COR-L47 (cell line): ENCODE measurements at places on chromosomes 11 and 22.

GRCh38 chr22:38426628-38427027, 28.4 kb downstream of the KCNJ4 start:
- no peak for DNase-seq

DNA sequence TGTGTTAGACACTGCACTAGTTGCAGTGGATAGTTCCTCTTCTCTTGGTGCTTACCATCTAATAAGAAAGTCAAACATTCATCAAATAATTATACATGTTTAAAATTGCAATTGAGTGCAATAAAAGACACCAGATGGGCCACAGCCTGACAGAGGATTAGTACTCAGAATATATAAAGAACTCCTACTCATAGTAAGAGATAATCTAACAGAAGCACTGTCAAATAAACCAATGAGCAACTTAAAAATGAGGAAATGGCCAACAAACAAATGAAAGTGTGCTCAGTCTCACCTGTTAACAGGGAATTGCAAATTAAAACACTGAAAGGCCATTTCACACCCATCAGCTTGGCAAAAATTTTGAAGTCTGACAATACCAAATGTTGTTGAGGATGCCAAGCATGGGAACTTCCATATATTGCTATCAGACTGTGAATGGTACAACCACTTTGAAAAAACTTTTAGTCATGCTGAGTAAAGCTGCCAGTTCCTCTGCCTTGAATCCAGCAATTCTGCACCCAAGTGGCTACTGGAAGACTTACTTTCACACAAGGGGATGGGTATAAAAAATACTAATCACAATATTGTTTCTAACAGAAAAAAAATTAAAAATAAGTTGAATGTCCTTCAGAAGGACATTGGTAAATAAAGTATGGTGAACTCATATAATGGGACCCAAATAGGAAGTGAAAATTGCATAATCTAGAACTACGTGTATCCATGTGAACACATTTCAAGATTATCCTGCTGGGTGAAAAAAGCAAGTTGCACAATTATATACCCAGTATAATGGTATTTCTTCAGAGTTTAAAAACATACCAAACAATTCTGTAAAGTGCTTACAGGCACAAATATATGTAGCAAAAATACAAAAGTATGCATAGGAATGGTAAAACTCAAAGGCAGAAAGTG, 41.4 kb upstream of the CREB3L1 start:
- DNase-seq: no peak

- DNase-seq: no peak
These were observed 4.2 kb downstream of the CHKA start for GRCh38 chr11:68116974-68117373.

- DNase-seq: no peak
These were observed 725 bp downstream of the KDM2A start for GRCh38 chr11:67119585-67120391.

GRCh38 chr11:132632641-132633124, 899.6 kb downstream of the OPCML start:
- DNase-seq: no peak

DNA sequence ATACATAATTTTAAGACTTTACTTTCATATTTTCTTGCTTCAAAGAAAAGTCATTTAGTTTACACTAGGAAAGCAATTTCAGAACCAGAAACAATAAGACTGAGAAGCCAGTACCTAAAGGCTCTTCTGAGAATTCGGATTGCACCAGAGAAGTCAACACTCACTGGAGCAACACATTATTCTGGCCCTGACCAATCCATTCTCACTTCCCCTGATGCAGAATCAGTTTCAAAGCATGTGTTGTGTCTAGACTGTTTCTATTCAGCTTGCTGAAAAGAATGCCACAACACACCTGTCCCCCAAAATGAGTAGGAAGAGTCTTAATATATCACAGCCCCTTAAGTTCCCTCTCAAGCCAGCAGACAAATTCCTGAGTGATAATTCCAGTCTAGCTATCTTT, 1074.3 kb upstream of the TENM4 start:
- no peak for DNase-seq

GRCh38 chr11:92501066-92501739, 276.6 kb downstream of the FAT3 start:
- no peak for DNase-seq

- DNase-seq: no peak
These were observed 296.9 kb downstream of the MN1 start for GRCh38 chr22:27504360-27505253.

DNA sequence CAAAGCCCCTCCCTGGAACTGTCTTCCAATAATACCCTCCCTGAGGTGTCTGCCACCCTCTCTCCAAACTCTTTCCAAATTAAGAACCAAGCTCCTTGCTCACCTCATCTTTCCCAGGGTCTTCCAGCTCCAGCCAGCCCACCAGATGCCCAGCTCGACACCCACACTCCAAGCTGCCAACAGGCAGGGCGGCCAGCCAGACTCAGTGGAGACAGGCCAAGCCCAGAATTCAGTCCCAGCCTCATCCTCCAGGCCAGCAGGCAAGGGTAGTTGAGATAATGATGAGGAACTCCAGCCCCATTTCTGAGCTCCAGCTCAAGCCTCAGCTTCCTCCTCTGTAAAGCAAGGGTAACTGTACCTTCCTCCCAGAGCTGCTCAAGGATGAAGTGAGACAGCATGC, 132.9 kb downstream of the CHST1 start:
- DNase-seq: no peak

- no peak for DNase-seq
These were observed 13.2 kb upstream of the SSTR3 start for GRCh38 chr22:37225481-37225880.

GRCh38 chr11:85748455-85748891, 62.5 kb downstream of the SYTL2 start:
- DNase-seq: no peak

DNA sequence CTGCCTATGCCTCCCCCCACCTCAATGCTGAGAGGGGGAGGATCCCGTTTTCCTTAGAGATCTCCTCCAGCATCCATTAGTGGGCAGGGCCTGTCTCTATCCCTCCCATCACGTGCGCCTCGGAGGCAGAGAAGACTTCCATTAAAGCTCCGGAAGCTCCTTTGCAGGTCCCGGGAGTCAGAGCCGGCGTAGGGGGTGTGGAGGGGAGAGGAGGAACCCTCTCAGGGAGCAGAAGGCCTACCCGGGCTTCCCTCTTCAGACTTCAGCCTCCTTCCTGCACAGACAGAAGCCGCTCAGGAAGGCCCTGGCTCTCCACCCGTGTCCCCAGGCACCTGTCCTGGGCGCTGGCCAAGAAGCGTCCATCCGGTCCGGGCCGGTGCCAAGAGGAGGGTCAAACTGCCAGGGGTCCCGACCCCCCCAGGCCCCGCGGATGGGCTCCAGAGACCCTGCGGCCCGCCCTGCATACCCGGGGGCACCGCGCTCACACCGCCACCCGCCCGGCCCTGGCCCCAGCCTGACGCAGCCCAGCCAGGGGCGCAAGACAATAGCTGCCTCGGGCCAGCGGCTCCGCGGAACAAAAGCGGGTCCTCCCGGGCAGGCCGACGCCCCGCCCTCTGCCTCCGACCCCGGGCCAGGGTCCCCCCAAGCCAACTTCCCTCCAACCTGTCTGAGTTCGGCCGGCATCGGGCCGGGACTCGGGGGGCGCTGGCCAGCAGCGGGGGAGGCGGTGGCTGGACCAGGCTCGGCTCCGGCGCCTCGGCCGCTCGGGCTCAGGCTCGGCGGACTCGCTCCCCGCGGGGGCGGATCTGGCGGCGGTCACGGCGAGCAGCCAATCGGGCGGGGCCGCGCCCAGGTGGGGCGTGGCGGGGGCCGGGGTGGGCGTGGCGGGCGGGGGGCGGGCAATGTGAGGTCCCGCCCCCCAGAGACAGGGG, 29.9 kb downstream of the ARVCF start:
- DNase-seq: peak; percentile 61

GRCh38 chr11:113956986-113957385, 17.9 kb upstream of the HTR3A start:
- DNase-seq: no peak

GRCh38 chr22:22666307-22667091, 22.1 kb downstream of the GGTLC2 start:
- DNase-seq: no peak

DNA sequence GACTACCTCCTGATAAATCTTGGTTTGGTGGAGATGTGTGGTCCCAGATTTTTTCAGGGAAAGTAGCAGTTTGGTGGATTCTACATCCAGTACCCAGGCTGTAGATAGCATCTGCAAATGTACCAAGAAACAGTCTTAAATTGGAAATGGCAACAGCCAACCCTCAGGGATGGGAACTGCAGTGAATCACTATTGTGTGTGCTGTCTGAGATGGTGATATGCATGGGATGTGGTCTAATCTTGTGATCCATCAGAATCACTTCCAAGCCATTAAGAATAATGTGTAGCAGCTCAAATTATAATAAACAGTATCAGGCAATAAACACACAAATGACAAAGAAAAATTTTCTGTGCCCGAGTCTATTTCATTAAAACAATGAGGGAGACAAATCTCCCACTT, 3.4 kb downstream of the OLFML1 start:
- DNase-seq: no peak

- no peak for DNase-seq
These were observed 12.0 kb downstream of the PPARA start for GRCh38 chr22:46162285-46162684.

DNA sequence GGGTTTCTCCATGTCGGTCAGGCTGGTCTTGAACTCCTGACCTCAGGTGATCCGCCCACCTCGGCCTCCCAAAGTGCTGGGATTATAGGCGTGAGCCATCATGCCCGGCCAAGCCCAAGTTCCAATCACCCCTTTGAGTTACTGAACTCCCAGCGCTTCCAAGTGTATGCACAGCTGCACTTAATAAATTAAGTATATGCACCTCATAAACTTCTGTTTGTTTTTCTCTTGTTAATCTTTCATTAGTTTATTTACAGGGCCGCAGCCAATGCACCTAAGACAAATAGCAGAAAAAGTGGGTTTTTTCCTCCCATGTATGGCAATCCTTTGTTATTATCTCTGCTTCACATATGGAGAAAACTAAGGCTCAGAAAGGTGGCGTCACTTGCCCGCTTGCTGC, 21.3 kb downstream of the SYN3 start:
- no peak for DNase-seq

DNA sequence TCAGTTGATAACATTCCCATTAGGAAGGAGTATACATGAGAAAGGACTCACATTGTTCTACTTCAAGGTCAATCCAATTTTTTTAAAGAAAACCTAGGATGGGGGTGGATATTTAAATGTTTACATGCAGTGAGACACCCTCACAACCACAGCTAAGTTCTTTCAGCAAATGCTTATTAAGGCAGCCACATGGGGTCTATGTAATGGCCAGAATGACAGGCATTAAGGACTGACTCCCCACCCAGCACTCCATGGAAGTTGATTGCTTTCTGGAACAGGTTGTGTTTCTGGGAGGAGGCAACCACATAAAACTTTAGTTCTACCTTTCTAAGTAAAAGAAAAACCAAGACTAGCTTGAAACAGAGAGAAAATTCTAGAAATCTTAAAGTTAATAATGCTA, 662.0 kb upstream of the CCDC90B start:
- DNase-seq: peak; percentile 26

DNA sequence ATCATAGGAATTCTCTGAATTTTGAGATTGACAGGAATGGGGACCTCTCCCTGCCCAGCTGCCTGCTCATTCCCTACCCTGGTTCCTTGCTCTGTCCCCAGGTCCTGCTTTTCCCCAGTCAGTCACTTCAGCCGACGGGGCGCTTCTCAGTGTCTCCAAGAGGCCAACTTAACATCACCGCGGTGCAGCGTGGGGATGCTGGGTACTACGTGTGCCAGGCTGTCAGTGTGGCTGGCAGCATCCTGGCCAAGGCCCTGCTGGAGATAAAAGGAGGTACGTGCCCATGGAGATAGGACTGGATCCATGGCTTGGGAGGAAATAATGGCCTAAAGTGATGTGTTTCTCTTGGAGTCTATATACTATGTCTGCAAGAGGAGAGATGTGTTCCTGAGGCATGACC, 7.0 kb downstream of the ROBO3 start:
- DNase-seq: no peak

DNA sequence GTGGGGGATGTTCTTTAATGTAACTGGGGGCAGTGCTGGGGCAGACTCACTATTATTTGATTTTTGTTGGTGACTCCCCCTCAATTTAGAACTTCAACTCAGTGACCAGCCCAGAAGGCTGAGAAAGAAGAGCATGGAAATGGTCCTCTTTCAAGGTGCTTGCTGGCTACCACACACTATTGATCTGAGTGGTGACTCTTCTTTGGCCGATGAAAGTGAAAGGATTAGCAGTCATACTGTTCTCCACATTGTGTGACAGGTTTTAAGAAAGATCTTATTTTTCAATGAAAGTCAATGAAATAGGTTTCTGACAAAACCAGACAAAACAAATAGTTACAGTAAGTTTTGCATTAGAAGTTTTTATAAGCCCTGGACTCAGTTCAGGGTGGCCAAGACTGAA, 29.9 kb downstream of the NLRP14 start:
- DNase-seq: no peak

GRCh38 chr11:19380375-19380774, 139.6 kb upstream of the E2F8 start:
- no peak for DNase-seq
